ENCODE measurements at places on chromosomes 16 and 17.

DNA sequence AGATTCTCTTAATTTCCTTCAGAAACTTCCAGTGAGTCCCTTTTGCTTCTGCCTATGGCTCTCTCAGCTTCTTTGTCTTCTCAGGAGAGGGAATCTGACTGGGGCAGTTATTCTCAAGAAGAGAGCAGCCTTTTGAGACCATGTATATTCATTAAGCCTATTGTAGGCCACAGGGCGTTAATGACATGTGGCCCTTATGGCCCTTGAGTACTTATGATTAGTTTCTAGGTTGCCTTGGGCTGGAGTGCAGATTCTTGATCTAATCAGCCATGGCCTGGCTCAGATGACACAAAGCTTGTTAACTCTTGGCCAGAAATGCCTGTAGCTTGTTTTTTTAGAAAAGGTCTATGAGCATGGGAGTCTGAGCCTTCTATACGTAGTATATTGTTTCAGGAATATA is 17.4 kb downstream of the MFSD11 start:
- no peak overlapping the region for H3K4me3 ChIP-seq
- H3K4me1 ChIP-seq, result no peaks in the 10 kb centered on the region
- H3K27me3 ChIP-seq, result no peaks in the 10 kb centered on the region
- no peak for DNase-seq

DNA sequence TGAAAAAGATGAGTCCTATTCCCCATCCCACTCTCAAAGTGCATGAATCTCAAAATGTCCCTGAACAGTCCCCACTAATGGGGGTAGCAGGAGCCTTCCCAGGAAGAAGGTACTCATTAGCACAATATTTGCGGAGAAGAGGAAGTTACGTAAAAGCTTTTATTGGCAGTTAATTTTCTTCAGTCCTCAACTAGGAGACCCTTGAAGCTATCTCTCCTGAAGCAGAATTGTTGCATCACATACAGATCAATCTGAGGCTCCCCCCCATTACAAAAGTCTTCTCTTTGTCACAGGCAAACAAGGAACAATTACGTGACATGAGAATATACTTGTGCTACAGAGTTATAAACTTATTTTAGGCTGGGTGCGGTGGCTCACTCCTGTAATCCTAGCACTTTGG is 14.2 kb downstream of the SLFN12L start:
- H3K4me1 ChIP-seq, result no peaks in the 10 kb centered on the region
- no peaks in the 10 kb centered on the region for H3K27me3 ChIP-seq
- no peak overlapping the region for H3K4me3 ChIP-seq
- no peaks in the 10 kb centered on the region for H3K36me3 ChIP-seq

GRCh38 chr17:30376621-30377452 is 1.9 kb upstream of the CPD start:
- H3K27me3 ChIP-seq, result no peaks in the 10 kb centered on the region
- H3K4me1 ChIP-seq, result peaks cover 17% of the 10 kb centered on the region
- H3K4me3 ChIP-seq, result no peak overlapping the region
- peak; percentile 70 for DNase-seq

DNA sequence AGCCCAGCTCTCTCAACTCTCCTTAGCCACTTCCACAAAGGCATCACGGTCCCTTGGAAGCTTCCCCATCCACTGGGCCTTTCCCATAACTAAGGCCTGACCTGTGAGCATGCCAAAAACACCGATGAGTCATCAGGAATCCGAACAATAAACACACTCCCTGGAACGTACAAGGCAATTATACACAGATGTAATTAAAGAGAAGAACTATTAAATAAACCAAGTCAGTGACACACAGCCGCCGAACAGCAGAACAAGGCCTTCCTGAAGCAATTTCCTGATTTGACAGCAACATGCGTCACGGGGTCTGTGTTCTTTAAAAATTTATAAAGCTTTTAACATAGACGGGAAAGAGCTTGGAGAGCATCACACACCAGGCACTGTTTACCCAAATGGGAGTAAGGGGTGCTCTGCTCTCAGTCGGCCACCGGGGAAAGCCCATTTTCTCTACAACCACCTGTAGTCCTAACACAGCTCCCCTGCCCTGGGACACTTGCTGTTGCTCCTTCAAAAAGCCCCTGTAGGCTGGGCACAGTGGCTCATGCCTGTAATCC is 29.4 kb downstream of the COG7 start:
- H3K4me1 ChIP-seq, result peaks cover 20% of the 10 kb centered on the region
- peak overlapping the region; percentile 53 for H3K27ac ChIP-seq
- DNase-seq, result peak; percentile 95
- no peak overlapping the region for H3K4me3 ChIP-seq
- no peaks in the 10 kb centered on the region for H3K27me3 ChIP-seq
- no peaks in the 10 kb centered on the region for H3K36me3 ChIP-seq

GRCh38 chr16:4984174-4984990 is 26.3 kb downstream of the SEC14L5 start:
- no peak overlapping the region for H3K4me3 ChIP-seq
- H3K27me3 ChIP-seq, result peaks cover 34% of the 10 kb centered on the region
- H3K36me3 ChIP-seq, result no peaks in the 10 kb centered on the region
- H3K4me1 ChIP-seq, result no peaks in the 10 kb centered on the region
- no peak for DNase-seq

- H3K4me1 ChIP-seq, result peaks cover 48% of the 10 kb centered on the region
- no peaks in the 10 kb centered on the region for H3K27me3 ChIP-seq
- H3K27ac ChIP-seq, result peak overlapping the region; percentile 59
- H3K4me3 ChIP-seq, result no peak overlapping the region
- no peaks in the 10 kb centered on the region for H3K36me3 ChIP-seq
Measured at GRCh38 chr17:1082579-1082978, 85.7 kb downstream of the TIMM22 start.

Data from astrocyte (in vitro differentiated cells and primary cell).